ENCODE measurements at places on chromosomes 6 and 20.

- no peak for DNase-seq
Observed at GRCh38 chr6:100166956-100167355, 172.9 kb upstream of the MCHR2 start.

DNA sequence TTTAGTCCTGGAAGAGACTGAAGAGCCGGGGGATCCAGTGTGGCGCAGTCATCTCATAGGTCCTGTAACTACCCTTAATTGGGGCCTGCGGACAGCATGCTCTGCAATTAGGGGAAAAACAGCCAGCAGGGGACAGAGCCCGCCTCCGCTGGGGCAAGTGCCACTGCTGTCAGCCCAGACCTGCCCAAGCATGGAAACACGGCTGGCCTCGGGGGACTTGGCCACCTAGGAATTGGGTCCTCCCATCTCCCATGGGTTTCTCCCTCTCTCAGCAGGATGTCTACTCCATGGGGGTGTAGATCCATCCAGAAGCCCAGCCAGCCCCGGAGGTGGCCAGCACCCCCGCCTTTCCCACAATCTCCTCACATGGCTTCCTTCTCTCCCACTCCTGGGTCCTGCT, 3.6 kb downstream of the GHRH start:
- DNase-seq = no peak

- DNase-seq = no peak
Observed at GRCh38 chr6:13698715-13699114, 12.9 kb downstream of the RANBP9 start.

DNA sequence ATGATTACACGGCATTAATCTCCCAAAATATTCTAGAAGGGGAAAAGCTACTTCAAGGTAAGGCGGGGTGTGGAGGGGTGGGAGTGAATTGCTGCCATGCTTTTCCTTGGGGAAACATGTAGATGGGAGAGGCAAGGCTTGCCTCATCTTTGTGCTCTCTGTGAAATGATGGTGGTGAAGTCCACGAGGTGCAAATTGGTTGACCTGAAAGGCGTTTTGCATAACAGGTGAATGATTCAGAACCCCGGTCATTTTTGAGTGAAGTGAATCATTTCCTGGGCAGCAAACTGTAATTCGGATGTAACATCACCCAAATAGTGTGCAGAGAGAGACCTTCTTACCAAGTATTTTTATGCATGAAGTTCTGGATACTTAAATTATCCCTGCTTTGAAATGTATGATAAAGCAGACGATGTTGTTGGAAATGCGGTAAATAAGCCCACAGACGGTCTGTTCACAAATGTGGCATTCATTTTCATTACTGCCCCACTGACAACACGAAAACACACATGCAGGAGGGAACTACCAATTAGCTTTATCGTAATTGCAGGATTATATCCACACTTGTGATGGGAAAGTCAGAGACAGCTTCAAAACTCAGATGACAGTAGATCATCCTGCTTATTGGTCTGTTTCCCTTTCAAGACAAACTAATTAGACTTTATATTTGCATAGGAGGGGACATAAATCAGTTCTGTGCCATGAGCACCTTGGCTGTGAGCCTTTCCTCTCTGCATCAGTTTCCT, 3.0 kb downstream of the CDH4 start:
- DNase-seq = no peak

- DNase-seq = no peak
Observed at GRCh38 chr20:2606507-2607006, 45.9 kb upstream of the NOP56 start.

DNA sequence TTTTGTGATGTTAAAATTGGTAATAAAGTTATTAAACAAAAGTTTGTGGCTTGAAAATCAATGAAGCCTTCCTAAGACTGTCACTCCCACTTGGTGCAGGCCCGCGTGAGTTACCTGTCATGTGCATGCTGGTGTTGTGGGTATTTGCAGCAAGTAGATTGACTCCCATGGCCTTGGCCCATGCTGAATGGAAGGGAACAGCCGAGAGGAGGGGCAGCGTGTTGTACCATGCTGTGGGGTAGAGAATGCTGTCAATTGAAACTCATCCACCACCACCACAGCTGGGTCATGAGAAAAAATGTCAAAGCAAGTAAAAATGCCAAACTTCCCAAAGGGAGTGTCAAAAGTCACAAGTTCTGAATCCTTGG, 12.7 kb upstream of the VNN1 start:
- DNase-seq = no peak

DNA sequence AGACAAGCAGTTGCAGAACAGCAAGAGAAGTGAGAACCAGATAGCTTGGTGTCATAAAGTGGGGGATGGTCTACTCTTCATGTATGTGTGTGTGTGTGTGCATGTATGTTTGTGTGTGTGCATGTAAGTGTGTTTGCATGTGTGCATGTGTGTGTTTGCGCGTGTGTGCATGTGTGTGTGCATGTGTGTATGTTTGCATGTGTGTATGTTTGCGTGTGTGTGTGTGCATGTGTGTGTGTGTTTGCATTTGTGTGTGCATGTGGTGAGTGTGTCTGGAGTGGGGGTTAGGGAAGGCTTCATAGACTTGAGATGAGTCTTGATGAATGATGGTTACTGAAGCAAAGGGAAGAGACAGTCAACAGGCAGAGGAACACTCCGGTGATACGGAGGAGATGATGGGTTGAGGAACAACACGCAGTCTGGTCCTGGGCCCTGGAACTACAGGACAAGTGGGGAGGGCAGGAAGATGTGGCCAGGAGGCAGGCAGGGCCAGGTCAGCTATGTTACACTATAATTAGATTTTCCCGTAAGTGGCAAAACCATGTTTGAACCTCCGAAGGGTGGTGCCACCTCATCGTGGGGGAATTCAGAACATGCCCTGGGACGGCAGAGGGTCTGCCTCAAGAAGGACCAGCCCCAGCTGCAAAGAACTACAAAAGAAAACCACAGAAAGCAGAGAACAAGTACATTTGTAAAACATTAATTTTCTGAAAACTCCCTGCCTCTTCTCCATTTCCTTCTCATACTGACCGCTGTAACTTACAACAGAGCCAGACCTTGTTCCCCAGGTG, 38.7 kb upstream of the PDE10A start:
- DNase-seq = no peak

DNA sequence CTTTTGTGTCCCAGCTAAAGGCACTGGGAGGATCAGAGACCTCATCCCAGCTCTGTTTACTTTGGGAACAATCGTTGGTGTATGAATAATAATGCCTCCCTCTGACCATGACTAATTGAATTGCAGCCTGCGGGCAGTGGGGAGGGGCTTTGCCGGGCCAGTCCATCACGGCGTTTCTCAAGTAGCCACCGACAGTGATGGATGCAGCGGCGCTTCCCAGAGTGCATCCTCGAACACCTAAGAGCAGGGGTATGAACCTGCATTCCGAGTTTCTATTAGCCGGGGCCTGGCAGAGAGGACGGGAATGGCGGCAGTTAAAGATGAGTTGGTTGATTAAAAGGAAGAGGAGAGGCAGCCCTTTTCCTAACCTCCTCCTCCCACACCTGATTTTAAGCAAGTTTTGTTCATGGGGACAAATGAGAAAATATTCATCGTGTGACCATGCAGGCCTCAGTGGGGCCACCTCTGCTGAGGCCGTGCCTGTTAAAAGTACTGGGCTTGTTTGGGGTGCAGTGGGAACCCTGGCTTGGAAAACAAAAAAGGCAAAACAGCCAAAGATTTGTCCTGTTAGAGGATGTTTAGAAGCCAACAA, 154.1 kb downstream of the FOXA2 start:
- no peak for DNase-seq

DNA sequence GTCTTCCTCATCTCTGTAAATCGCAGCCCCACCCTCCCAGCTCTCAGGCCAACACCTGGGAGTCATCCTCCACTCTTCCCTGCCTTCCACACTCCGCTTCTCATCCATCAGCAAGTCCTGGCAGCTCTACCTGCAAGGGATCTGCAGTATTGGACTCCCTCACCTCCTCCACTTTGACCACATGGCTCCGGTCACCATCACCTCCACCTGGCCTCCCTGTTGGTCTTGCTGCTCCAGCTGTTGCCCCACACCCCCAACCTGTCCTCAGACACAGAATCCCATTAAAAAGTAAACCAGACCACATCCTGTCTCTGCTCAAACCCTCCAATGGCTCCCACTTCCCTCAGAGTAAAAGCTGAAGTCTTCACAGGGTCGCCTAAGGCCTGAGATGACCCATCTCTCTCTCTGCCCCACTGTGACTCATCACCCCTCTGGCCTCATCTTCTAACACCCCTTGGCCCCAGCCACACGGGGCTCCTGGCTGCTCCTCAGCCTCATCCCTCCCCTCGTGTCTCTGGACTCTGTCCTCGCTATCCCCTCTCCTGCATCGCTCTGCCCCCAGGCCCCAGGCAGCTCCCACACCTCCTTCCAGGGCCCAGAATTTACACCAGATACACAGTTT, 185.1 kb upstream of the SULF2 start:
- DNase-seq = no peak

DNA sequence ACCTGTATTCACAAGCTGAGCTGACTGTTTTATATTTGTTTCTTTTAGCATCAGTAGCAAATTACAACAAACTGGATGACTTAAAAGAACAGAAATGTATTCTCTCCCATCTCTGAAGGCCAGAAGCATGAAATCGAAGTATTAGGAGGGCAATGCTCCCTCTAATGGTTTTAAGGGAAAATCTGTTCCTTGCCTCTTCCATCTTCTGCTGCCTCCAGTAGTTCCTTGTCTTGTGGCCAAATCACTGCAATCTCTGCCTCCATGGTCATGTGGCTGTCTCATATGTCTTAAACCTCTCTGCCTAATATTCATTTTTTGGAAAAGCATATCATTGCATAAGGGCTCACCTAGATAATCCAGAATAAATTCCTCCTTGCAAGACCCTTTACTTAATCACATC, 25.2 kb upstream of the ASCC3 start:
- DNase-seq = no peak

GRCh38 chr6:1086446-1087153, 225.3 kb upstream of the FOXQ1 start:
- DNase-seq = no peak

DNA sequence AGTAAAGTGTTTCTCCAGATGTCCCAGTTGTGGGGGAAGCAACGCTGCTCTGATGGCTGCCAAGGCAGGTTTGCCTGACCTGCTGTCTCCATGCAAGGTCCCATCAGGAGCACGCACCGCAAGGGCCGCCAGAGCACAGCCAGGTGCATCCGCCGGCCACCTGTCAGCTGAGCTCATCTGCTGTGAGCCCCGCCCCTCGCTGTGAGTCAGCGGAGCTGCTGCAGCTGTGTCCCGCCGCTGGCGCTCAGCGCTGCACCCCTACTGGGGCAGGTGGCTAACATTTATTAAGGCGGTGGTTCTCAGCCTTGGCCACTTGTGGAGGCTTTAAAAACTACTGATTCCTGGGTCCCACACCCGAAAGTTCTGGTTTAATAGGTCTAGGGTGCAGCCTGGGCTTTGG, 225.7 kb downstream of the UST start:
- DNase-seq = no peak

Measured in cerebellar nuclear complex (tissue), 1 donor.